Endodermal cell (in vitro differentiated cells): ENCODE measurements at places on chromosomes 6 and 20.

- DNase-seq: no peak
These were observed 51.0 kb downstream of the POU3F2 start for GRCh38 chr6:98885330-98885729.

GRCh38 chr20:5364997-5365597, 48.3 kb upstream of the PROKR2 start:
- DNase-seq: no peak

DNA sequence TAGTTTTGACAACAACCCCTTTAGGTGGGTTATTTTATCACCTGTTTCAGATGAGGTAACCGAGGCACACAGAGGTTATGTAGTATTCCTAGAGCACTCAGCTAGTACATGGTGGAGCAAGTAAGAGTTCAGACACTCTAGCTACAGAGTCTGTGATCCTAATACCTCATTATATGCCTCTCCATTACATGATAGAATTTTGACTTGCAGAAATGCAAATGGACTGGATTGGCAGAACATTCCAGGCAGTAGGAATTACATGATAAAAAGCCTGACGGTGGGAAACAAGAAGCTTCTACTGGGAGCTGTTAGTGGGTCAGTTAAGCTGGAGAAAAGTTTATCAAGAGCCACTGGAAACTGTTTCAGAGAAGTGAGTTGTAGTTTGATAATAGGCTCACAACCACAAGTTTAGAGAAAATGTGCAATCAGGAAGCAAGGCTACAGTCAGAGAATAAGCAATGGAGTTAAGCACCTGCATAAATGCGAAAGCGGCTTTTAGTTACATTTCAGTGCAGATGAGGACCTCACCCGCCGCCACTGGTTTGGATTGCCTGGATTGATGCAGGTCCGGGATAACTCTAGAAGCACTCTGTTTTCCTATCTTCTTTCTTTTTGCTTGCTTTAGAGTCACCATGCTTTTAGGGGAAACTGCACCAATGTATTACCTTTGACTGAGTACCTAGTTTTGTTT, 34.7 kb upstream of the MYLK2 start:
- no peak for DNase-seq

- no peak for DNase-seq
These were observed 757 bp upstream of the SAMD3 start for GRCh38 chr6:130223508-130223907.
